GM06990 (cell line): ENCODE measurements at places on chromosomes 11 and 22.

DNA sequence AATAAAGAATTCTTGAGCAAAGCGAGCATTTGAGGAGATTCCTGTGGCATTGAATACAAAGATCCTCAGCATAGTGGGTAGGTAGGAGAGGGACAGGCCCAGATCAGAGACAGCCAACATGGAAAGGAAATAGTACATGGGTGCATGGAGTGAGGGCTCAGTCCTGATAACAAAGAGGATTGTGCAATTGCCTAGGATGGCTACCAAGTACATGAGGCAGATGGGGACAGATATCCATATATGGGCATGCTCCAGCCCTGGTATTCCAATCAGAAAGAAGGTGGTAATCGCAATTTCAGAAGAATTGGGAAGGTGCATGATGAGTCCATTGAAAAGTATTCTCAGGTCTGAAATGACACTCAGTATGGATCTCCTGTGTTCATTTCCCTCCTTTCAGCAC is 8.6 kb downstream of the OR51T1 start:
- no peak for DNase-seq

DNA sequence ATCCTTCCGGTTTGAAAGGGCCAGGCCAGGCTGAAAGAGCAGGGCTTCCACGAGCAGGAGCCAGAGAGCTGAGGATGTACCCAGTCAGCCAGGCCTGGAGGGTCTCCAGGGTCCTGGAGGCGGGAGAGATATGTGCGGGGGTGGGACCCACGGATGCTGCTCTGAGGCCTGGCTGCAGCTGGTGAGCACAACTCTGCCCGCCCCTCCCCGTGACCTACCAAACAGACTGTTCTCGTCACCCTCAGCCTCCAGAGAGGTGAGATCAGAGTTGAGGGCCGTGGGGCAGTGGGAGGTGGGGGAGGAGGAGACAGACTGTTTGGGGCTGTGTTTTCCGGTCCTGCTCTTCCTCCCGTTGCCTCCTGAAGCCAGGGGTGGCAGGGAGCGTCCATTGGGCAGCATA is 42.2 kb downstream of the TRIOBP start:
- no peak for DNase-seq

DNA sequence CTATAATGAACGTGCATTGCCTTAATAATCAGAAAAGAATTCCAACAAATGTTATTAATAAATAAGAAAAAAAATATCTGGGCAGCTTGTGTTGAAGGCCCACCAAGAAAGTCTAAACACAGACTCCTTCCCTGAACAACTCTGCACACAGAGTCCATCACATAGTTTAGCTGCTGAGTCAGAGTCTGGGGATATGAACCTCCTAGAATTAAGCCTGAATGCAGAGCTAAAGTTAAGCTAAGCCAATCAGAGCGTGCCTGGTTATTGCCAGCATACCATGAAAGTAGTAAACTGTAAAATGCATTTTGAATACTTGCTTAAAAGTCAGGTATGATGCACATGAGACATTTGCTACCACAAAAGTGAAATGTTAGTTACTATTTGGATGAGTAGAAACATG is 25.6 kb upstream of the TENM4 start:
- DNase-seq = no peak

GRCh38 chr11:116582571-116582970 is 190.2 kb downstream of the BUD13 start:
- DNase-seq = no peak

DNA sequence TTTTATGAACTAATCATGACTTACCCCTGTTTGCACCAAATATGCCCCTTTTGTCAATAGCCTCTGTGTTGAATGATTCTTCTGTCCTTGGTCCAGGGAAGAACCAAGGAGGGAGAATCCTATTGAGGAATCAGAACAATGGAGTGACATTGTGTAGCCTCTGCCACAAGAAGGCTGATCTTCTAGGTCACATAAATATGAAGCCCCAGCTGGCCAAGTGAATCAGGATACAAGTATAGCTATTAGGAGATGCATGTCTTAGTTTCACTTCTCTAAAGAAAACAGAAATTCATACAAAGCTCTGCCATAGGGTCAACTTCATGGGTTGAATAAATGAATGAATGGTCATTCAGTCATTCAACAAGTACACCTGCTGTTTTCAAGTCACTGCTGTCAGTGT is 118.2 kb upstream of the BLID start:
- no peak for DNase-seq

- DNase-seq = no peak
These were observed 1139.5 kb downstream of the TBC1D22A start for GRCh38 chr22:47901911-47902310.

DNA sequence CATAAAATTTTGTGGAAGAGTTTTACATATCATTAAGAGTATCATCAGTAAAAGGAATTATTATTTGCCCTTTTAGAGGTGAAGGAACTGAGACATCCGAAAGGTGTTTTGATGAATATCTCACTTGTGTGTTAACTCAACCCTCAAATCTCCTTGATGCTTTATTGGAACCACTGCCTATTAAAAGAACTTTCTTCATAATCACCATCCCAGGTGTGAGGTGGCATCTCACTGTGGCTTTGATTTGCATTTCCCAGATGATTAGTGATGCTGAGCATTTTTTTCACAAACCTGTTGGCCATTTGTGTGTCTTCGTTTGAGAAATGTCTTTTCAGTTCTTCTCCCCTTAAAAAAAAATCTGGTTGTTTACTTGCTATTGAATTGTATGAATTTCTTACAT is 134.0 kb upstream of the SYN3 start:
- peak; percentile 8 for DNase-seq

DNA sequence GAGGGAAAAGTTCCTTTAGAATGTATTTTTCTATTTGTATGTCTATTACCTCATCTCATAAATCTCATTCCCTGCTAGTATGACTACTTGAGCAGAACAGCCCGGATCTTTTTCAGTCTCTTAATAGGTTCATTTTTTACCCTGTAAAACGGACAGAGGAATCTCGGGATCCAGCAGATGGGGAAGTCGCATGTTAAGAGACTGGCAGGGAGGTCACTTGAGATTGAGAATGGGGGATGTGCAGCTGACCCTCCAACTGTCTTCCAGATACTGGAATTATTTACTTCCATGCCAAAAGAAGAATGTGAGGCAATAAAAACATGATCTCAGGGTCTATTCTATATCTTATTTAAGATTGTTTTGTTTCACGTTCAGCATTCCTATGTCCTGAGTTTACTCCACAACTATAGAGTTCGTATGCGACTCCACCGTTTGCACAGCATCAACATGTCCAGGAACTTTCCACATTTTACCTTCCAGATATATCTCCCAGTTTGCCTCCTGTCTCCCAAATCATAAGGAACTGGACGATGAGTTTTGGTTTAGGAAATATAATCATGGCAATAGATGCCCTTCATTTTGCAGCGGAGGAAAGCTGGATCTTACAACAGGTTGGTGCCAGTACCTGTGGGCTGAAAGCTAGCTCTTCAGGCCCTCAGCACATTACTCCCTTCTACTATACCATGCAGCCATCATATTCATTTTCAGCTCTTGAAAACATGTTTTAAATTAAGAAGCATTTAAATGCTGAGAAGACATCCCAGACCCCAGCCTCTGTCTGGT is 181.5 kb downstream of the MAML2 start:
- DNase-seq = no peak

DNA sequence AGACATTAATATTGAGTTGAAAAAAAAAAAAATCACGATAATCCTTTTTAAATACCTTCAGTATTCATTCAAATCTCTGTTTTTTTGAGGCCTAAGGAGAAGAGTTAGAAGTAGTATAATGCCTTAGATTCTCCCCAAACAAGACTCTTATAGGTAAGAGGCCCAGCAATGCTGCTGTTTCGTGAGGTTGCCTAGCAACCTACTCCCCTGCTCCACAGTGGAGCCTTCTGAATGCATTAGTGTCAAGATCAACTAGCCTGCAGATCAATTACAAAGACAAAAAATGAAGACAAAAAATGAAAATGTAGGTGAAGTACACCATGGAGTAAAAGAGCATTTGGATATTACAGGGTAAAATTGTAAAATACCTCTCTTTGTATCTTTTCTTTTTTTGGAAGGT is 229.8 kb upstream of the LUZP2 start:
- no peak for DNase-seq

- no peak for DNase-seq
These were observed 9.7 kb downstream of the PATE3 start for GRCh38 chr11:125797641-125798040.

- no peak for DNase-seq
These were observed 1.7 kb downstream of the SMTN start for GRCh38 chr22:31082606-31083376.

GRCh38 chr11:646214-646613 is 9.1 kb downstream of the DRD4 start:
- DNase-seq = no peak

DNA sequence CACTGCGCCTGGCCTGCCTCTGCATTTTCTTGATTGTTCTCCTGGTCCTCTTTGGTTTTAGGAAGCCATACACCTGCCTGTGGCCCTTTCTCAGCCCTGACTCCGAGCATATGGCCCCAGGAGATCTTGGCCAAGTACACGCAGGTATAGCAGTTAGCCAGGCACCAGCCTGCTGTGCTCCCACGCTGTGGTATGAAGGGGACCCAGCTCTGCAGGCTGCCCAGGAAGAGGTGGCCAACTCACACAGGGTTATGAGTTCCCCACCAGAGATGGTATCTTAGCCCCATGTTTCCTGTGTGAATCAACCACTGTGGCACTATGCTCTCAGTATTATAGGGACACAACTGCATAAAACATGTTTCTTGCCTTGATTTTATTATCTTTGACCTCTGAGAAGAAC is 31.1 kb downstream of the SGSM3 start:
- DNase-seq = no peak

DNA sequence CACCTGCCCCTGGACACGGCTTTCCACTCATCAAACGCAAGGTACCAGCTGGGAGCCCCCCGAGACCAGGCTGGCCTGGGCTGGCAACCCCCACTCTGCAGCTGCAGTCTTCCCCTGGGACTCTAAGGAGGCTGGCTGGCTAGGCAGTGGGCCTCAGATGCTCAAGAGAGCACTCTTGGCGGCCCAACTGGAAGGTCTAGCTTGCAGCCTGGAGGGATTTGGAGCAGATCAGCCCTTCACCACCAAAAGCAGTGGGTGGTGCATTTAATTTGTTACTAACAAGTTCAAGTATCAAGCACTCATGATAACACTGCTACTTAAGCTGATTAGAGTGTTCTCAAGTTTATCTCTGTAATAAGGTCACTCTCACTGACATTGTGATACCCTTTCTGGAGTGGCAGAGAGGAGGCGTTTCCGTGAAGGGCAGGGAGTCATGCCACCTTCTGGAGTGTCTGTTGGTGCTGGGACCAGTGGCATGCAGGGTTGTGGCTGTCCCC is 21.5 kb downstream of the C22orf23 start:
- no peak for DNase-seq

- no peak for DNase-seq
These were observed 1.3 kb upstream of the DGKZ start for GRCh38 chr11:46345881-46346484.

DNA sequence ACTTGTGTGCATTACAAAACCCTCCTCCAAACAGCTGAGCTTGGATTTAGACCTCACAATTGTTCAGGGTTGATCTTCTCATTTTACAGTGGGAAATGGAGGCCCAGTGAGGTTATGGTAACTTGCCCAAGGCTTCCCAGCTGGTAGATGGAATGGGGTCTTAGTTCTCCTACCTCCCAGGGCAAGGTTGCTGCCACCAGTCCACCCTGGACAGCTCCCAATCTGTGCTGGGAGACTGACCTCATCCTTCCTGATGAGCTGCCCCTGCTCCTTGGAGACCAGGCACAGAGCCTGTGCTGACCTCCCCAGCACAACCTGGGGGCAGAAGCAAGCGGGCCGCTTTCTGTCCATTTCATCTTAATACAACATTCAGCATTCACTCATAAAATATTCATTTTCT is 190.7 kb downstream of the ST3GAL4 start:
- DNase-seq = no peak

DNA sequence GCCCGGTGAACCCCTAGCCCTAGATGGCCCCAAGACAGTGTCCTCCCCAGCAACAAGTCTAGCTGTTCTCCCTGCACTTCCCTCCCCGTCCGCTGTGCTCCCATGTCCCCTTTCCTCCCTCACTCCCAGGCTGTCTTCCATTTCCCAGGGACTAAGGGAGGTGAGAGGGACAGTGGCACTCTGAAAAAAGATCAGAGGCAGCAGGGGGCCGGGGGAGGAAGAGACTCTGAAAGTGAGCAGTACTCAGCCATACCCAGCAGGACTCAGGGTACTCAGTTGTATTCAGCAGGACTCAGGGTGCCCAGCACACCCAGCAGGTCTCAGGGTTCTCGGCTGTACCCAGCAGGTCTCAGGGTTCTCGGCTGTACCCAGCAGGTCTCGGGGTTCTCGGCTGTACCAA is 48.4 kb upstream of the THY1 start:
- no peak for DNase-seq

DNA sequence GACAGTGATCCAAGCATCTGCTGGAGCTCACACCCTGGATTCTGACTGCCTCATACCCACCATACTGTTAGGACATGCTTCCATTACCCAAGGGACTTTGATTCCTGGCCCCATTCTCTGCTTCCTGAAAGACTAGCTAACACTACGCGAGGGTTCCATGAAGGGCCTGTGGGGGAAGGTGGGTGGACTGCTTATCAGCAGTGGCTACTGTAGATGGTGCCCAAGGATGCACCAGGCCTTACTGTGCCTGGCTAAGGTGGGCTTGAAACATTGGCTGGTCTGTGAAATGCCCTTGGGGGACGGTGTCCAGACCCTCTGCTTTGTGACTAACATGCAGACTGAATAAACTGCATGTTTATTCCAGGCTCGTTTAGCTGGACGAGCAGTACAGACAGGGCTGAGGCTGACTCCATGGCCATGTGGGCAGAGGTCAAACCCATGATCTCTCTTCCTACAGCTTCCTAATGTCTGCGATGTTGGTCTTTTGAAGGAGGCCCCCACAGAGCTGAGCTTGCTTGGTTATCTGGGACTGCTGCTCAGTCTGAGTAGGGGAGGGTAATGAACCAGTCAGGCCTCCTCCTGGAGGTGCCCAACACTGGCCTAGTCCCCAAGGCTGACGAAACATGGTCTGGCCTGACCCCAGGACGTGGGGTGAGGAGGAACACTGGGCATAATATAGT is 48.3 kb upstream of the PHOX2A start:
- DNase-seq = no peak

GRCh38 chr22:23305922-23306374 is 125.6 kb downstream of the BCR start:
- no peak for DNase-seq

DNA sequence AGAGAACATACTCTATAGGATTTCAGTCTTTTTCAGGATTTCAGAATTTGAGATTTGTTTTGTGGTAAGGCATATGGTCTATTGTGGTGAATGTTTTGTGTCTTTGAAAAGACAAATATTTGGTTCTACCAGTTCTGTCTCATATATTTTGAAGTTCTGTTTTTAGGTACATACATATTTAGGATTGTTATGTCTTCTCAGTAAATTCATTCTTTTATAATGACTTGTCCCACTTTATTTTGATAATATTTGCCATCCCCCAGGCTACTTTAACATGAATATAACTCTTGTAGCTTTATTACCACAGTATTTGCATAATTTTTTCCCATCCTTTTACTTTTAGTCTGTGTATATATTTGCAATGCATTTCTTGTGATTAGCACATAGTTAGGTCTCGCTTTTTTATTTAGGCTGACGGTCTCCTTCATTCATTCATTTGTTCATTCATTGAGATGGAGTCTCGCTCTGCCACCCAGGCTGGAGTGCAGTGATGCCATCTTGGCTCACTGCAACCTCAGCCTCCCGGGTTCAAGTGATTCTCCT is 32.1 kb downstream of the MTMR3 start:
- no peak for DNase-seq

- DNase-seq = no peak
These were observed 129.0 kb upstream of the PARVA start for GRCh38 chr11:12248330-12248729.
